ENCODE measurements at places on chromosomes 5 and 9.

DNA sequence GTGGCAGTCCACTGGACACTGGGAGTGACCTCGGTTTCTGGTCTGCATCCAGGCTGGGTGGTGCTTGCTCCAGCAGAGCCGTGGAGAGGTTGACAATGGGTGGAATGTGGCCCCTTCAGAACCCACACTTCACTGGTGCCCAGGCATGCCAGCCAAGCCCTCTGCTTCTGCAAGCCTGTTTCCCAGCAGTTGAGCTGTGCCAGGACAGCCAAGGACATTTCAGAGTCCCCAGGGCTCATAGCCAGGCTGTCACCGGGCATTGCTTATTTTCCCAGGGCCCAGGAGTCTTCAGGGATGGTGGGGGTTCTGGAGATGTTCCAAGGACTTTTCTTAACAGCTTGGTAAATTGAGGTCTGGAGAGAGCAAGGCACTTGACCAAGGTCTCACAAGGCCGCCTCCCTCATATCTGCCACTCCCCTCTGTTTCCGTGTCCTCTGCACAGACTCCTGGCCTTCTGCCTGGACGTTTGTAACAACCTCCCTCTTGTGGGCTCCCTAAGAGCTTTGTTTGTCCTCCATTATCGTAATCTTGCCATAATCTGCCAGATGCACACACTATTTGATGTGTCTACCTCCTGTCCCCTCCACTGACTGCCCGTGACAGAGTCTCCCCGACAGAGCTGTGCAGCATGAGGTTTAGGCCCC, 3.8 kb upstream of the NDST1 start:
- DNase-seq, result no peak

GRCh38 chr5:150498501-150498900, 9.4 kb upstream of the NDST1 start:
- no peak for DNase-seq

GRCh38 chr9:93576258-93577077, at the start of gene PHF2:
Gene PHF2, plus strand, starts transcription at chr9:93576584. Its CDS starts 190 bp downstream, at chr9:93576774.
- peak; percentile 35 for DNase-seq

DNA sequence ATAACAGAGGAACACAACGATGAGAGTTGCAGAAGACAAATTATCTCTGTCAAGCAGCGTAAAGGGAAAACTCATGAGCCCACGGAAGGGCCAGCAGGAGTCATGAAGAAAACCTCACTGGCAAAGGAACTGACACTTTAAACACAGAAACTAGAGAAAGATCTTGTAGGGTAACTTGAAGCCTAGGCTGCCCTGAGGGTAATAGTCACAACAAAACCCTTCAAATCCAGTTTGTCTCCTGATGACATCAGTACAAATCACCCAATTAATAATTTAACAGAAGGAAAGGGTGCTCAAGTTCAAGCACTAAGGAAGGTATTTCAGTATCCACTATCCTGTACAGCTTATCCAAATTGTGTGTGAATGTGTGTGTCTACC, 549.1 kb downstream of the MTRR start:
- DNase-seq, result no peak

- no peak for DNase-seq
Observed at GRCh38 chr9:72361217-72361616, 3.8 kb downstream of the ZFAND5 start.

- no peak for DNase-seq
Observed at GRCh38 chr5:490116-491106, 33.8 kb downstream of the SLC9A3 start.

DNA sequence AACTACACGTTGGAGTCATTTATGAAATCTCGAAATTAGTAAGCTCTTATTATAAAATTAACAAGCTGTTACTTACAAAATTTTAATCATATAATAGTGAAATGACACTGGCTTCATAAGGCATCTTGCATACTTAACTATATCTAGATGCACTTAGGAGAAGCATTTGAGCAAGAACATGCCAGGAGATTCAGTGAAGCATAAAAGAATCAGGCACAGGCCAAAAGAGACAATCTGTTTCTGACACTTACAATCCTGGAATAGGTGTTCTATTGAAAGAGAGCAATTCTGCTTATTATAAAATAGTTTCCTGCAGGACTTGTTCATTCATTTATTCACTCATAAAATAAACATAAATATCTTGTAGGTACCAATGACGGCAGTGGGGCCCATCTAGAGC, 1152.2 kb upstream of the CDH6 start:
- DNase-seq, result no peak

DNA sequence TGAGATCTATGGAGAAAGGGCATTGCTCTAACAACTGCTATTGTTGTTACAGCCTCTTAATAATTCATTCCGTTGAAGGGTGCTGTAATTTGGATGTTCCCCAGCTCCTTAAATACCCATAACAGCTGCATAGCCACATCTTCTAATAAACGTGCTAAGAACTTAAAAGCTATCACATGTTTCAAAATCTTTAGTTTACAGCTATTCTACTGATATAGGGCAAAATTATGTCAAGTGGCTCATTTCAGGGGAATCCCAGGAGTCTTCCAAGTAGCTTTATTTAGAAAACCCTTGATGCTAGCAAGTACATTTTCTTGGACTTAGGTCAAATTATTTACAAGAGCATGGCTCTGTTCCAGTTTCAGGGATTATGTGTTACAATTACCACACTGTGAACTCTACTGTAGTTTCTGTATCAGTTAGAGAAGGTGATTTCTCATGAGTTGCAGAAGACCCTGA, 990.4 kb upstream of the ACO1 start:
- no peak for DNase-seq

DNA sequence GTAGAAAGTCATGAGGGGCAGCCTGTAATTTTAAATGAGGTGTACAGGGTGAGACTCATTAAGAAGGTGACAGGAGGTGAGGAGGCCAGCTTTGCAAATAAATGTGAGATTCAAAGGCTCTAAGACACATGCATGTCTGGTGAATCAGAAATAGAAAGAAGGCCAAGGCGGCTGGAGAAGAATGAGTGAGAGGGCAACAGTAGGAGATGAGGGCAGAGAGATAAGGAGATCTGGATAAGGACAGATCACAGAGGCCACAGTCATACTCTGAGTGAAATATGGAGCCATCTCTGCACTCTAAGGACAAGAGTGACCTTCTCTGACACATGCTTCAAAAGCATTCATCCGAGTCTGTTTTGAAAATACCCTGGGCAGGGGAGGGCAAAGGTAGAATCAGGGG, 90.7 kb downstream of the RAD23B start:
- DNase-seq, result no peak

- DNase-seq, result no peak
Observed at GRCh38 chr5:74889523-74890105, 23.4 kb upstream of the FAM169A start.

- DNase-seq, result no peak
Observed at GRCh38 chr9:118313965-118314364, 609.8 kb downstream of the TLR4 start.

DNA sequence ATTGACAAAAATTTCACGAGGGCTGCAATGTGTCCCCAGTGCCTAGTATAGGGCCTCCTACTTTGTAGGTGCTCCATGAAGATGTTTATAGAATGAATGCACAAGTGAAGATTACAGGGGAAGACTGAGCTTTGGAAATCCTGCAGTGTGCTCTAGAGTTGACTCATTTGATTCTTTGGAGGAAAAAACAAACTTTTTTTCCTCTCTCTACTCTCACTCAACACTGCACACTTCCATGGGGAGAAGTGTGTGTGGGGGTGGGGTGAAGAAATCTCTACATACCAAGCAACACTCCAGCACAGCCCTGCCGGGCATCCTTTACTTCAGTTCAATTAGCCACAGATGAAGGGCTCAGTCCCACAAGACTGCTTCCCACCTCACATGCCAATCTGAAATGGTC, 49.4 kb upstream of the KLF9 start:
- DNase-seq, result no peak

DNA sequence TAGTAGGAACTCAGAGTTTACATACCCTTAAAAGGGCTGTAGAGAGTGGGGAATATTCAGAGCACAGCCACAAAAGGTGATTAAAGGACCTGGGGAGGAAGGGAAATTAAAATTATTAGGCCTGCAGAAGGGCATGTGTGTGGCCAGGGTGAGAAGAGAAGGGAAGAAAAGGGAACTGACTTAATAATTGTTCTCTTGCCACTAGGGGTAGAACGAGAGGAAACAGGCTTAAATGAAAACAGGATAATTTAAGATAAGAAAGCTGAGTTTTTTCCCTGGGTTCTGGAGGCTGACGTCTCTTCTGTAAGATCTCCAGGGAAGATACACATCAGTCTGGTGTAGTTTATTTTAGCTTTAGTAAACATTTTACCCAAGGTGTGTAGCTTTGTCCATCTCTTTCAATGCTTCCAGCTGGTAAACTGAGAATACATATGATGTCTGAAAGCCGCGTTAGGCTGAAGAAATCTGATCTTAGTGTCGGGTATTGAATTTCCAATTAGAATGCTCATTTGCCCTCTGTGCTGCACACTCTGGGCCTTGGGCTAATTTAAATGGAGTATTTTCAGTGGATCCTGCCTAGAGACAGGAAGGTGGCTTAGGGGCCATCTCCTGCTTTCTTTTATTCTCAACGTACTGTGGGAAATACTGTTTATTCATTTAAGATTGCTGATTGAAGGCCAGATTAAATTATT, 416.8 kb downstream of the TMEM38B start:
- no peak for DNase-seq

DNA sequence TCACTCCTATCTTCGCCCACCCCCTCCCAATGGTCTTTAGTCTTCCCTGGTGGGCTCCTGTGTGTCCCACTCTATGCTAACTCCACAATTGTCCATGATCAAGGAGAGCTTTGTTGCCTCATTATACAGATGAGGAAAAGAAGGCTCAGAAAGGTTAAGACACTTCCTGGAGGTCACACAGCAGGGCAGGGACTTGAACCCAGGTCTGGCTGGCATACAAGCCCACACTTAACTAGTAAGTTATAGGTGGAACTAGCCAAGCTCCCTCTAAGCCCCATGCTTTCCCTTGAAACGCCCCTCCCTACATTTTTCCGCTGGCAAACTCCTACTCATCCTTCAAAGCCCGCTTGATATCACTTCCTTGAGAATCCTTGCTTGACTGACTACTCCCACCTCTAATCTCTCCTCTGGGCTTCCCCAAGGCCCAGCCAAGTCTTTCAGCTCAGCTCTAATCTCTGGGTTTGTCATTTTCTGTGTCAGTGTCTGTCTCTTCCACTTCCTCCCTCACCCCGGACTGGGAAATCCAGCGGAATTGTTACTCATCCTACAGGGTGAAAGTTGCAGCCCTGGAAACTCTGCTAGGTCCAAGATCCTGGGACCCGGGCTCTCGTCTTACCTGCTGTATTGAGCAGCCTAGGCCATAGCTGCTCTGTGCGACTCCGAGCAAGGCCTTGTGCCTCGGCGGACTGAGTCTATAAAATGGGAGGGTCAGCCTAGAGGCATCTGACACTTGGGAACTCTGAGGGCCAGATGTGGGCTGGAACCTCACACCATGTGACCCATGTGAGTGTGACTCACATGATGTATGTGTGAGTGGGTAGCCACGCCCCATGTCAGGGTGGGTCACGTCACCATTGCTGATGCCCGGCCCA, 144.5 kb downstream of the GAPVD1 start:
- DNase-seq, result no peak

DNA sequence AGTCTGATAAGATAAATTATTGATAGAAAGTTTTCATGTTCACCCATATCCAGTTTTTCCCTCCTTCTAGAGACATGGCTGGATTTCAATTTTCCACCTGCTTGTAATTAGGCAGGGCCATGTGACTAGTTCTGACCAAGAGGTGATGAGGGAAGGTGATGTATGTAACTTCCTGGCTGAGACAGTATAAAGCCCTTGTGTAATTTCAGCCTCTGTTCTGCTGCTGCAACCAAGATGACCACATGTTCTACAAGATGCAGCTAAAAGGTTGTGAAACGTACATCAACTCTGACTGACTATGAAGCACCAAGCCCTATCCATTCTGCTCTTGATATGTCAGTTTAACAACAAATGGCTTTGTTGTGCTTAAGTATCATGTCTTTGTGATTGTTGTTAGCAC, 376.5 kb upstream of the DAB2 start:
- DNase-seq, result no peak

GRCh38 chr5:77292026-77292757, 81.7 kb downstream of the PDE8B start:
- DNase-seq, result no peak

- DNase-seq, result no peak
Observed at GRCh38 chr9:441126-441525, 226.5 kb downstream of the DOCK8 start.

DNA sequence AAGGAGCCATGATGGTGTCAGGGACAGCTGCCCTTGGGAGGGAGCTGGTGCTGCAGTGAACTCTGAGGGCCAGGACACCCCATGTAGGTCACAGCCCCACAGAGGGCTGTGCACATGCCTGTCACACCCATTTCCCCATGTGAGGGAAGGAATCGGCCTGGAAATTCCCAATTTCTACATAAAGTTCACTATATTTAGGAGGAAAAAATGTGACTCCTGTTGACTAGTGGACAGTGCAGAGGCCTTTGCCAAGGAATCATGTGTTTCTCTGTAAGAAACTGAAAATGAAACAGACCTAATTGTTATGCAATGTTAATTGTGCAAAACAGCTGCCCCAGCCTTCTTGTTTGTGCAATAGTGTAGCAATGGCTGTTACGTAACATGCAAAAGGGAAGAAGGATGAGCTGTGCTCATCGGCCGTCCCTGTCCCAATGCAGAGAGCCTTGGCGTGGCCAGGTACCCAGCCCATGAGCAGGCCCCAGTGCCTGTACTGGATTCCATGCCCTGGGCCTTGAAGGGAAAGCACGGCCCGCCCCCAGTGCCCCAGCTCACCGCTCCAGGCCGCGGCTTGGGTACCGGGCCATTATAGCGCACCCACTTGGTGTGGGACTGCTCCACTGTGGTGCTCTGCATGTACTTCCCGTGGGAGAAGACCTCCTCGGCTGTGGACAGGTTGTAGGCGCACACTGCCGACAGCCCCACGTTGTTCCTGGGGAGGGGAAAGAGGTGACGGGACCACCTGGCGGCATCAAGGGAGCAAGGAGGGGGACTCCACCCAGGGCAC, 70.0 kb downstream of the SECISBP2 start:
- peak; percentile 65 for DNase-seq

DNA sequence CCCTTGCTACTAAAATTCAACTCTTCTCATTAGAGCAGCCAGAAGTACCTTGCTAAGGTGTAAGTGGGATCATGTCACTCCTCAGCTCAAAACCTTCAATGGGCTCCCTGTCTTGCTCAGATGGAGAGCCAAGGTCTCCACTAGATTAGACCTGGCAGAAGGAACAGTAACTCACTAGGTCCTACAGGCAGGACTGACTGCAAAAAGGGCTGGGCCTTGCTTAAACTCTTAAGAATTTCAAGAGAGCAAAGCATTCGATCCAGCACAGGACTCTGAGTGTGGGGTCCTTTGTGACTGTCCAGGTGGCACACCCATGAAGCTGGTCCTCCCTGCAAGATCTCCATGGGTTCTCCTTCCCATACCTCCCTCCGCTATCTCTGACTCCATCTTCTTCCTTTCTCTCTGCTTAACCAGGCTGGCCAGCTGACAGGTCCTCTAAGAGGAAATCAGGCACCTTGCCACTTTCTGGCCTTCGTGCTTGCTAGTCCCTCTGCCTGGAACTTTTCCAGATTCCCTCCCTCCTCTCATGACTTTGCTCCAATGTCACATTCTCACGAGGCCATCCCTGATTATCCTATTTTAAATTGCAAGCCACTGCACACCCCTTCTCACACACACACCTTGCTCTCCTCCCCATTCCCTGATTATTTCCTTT, 70.2 kb downstream of the BASP1 start:
- no peak for DNase-seq

All from CD4-positive, alpha-beta T cell treated with Interleukin-1 beta for 1 hour (primary cell).